ENCODE measurements at places on chromosomes 2 and 18. TPM values are rescaled to one million over a fixed set of nuclear protein-coding genes. Genes with fewer than 3 reads are reported as not detected.

GRCh38 chr2:182717416-182717815, 1.4 kb downstream of the DNAJC10 start:
- DNase-seq = no peak
- H3K4me3 ChIP-seq = no peak overlapping the region
- no peaks in the 10 kb centered on the region for H3K27me3 ChIP-seq
- H3K36me3 ChIP-seq = no peaks in the 10 kb centered on the region
- peaks cover 13% of the 10 kb centered on the region for H3K4me1 ChIP-seq

DNA sequence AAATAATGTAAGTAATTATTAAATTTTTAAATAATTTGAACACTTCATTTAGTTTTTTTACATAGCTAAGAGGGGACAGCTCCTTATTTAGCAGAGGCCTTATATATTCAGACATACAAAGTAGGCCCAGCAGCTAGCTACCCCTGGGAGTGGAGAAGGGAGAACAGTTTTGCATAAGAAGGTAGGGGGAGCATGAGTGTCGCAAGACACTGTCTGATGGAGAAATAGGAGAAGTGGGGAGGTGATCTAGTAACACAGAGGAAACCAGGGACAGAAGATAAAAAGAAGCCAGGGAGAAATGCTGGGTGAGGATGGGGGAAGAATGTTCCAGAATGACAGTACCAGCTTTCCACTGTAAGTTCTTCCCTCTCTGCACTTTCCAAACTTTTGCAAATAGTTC, 16.0 kb upstream of the RGPD4 start:
- H3K4me3 ChIP-seq = no peak overlapping the region
- 0 out of 2 replicates have a peak, but pooled peaks cover 4% of the 10 kb centered on the region for H3K4me1 ChIP-seq
- H3K27ac ChIP-seq = no peak overlapping the region

DNA sequence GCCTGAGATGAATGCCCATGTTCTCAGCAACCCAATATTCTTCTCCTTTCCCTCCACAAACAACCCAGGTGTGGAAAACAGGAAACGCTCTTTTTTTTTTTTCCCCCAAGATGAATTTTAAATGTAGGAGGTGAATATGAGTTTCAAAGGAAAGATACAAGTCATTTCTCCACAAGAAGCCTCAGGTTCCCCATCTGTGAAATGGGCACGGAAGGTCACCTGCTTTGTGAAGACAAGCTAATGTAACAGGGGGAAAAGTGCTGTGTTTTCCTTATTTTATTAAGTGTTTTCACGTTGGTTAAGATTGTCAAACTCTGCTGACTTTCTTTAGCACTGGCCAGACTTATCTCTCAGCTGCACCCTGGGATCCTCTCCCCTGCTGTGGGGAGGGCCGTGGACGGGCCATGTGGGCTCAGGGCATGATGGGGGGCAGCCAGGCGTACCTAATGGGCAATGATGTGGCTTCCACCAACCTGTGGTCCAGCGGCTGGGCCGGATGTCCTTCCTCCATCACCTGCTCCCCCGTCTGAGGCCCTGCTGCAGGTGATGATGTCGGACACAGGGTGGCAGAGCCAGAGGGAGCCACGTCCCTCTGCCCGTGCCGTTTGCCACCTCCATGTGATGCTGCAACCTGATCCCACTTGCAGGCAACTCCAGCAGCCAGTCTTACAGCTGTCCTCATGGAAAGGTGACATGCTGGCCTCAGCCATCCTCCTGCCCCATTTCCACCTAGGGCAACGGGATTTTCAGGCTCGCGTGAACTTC, 130.0 kb upstream of the PXDN start:
- H3K4me1 ChIP-seq = no peaks in the 10 kb centered on the region
- H3K36me3 ChIP-seq = no peaks in the 10 kb centered on the region
- DNase-seq = no peak
- H3K27ac ChIP-seq = no peak overlapping the region
- H3K4me3 ChIP-seq = no peak overlapping the region

DNA sequence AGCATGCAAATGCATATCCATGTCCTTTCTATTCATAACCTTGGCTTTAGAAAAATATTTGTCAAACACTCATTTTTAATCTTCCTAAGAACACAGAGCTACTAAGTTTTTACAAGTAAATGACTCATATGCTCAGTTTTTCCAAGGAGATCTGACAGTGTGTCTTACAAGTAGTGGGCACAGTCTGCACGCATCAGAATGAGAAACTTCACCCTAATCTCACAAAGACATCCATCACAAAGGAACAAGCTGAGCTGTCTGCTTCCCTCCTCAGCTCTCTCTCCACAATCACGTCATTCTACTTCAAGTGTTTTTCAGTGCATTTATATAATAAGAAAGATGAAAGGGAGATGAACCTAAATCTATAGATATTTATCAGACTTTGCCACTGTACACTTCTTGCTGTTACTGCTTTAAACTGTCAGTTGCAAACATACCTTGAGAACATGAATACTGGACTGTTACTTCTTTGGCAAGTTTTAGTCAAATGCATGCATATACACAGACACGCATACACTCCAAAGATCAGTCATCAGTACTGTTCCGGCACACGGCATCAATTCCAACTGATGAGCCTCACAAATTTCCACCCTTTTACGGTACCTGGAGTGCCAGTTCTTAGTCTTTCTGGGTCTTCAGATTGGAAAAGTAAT, 75.7 kb downstream of the RBMS1 start:
- no peak for DNase-seq
- no peaks in the 10 kb centered on the region for H3K36me3 ChIP-seq
- H3K27me3 ChIP-seq = no peaks in the 10 kb centered on the region
- H3K27ac ChIP-seq = no peak overlapping the region

GRCh38 chr2:85733121-85733960, 20.4 kb upstream of the ATOH8 start:
- H3K27ac ChIP-seq = no peak overlapping the region
- peaks cover 5% of the 10 kb centered on the region for H3K27me3 ChIP-seq
- no peak for DNase-seq
- H3K36me3 ChIP-seq = no peaks in the 10 kb centered on the region
- H3K4me1 ChIP-seq = no peaks in the 10 kb centered on the region

DNA sequence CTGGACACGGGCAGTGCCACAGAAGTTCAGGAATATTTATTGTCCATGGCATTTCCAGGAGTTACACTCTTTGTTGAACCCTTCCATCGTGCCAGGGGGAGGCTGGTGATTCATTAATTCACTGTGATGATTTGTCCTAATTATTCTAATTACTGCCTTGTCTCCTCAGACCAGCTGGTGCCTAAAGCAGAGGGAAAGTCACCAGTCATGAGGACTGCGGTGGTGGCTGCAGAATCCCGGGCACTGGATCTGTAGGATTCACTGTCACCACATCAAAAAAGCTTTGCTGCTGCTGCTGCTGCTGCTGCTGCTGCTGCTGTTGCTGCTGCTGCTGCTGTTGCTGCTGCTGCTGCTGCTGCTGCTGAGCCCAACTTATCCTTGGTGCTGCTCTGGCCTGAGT, 908.2 kb downstream of the TSN start:
- no peaks in the 10 kb centered on the region for H3K27me3 ChIP-seq
- no peak for DNase-seq
- H3K36me3 ChIP-seq = no peaks in the 10 kb centered on the region
- H3K4me1 ChIP-seq = no peaks in the 10 kb centered on the region
- H3K4me3 ChIP-seq = no peak overlapping the region
- no peak overlapping the region for H3K27ac ChIP-seq

NFATC1 gene
- 1.0 TPM for total RNA-seq

Data from Caco-2 (cell line).